ENCODE measurements at places on chromosomes 3 and 15.

DNA sequence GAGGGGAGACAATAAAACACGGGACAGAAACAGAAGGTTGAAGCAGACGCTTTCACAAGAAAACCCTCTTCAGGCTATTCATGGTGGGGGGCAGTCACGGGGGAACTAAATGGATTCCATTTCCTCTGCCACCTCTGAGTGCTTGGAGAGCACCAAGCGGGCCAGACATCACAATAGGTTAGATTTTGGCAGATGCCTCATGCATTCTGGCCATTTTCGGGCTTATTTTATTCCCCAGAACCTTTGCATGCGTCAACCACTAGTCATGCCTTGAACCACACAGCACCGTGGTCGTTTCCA is 82.2 kb downstream of the RORA start:
- DNase-seq, result no peak

GRCh38 chr3:196966526-196967401 is 1.9 kb downstream of the PIGZ start:
- no peak for DNase-seq

DNA sequence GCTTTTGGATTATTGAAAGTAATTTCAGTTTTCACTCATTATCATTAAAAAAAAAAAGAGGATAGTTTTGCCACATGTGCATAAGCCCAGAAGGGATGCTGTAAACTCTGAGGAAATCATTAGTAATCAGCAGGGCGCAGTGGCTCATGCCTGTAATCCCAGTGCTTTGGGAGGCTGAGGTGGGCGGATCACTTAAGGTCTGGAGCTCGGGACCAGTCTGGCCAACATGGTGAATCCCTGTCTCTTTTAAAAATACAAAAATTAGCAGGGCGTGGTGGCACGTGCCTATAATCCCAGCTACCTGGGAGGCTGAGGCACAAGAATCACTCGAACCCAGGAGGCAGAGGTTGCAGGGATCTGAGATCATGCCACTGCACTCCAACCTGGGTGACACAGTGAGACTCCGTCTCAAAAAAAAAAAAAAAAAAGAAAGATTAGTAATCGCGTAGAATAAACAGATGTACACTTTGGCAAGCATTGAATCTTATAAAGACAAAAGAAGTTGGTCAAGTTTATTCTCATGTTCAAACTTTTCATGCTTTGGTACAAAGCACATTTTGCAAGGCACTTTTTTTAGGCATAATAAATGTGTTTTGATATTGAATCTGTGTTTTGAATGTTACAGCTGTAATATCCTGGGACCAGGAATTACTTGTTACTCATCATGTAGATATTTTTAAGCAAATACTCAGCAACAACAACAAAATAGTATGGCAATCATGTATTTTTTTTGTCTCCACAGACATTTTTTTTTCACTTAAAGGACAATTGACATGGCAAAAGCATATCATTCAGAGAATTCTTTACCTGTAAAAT is 93.2 kb upstream of the AGTR1 start:
- DNase-seq, result no peak

- DNase-seq, result no peak
These were observed 209.1 kb downstream of the NR1D2 start for GRCh38 chr3:24154013-24154695.

DNA sequence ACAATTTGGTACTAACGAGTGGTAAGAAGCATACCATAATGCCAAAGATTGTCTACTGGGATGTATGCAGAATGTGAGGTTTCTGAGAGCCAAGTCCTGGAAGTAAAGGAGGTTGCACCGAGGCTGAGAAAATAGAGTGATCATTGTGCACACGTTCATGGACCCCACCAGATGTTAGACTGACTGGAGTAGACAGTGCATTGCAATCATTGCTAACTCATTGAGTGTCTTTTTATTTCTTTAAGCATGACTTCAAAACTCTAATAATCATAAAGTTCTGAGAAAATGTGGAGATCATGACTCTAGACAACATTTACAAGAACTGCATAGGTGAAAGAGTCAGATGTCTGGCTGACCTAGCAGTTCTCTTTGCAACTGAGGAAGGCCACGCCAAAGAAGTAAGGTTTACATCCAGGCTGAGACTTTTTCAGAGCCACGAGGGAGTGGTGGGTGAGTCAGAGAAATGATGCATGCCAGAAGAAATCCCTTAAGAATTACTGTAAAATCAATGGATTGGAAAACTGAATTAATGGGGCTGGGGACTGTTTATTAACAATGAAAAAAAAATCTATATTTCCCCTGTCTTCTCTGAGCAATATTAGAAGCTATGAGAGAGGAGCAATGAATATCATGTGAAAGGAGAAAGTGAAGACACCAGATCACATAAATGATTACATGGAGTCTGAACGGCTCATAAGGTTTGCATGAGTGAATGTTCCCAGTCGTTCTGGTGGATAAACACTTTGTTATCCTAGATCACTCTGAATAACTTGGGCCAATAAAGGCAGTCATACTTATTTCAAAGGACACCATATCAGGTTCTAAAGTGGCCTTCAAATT is 76.0 kb upstream of the SLC25A26 start:
- no peak for DNase-seq

DNA sequence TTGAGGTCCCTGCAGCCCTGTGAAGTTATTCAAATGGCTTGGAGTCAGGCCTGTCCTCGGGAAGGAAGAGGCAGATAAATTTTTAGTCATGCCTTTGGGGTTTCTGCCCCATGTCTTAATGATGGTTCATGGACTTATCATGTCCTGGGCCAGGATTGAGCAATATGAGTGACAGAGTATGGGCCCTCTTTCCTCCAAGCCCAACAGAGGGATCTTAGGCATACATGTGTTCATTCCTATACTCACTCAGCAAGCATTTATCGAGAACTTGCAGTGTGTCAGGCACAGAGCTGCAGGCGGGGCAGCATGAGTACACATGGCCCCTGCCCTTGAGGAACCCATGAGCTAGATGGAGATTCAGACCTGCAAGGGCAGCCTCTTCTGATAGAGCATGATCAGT is 6.2 kb downstream of the ESYT3 start:
- DNase-seq, result no peak

DNA sequence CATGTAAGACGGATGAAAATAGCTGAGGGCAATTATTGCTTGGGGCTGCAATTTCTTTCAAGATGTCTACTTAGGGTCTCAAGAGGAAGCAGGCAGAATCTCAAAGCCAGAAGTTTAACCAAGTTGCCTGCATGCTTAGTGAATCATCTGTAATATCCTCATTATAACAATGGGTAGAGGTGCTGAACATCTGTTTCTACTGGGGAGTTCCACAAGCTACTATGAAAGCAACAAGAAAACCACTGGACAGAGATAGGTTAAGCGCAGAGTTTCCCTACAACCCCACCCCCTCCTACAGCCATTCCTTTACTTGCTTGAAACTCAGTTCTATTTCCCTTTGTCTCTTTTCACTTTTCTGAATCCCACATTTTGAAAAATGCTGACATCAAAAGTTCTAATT is 759.4 kb upstream of the GBE1 start:
- DNase-seq, result no peak

DNA sequence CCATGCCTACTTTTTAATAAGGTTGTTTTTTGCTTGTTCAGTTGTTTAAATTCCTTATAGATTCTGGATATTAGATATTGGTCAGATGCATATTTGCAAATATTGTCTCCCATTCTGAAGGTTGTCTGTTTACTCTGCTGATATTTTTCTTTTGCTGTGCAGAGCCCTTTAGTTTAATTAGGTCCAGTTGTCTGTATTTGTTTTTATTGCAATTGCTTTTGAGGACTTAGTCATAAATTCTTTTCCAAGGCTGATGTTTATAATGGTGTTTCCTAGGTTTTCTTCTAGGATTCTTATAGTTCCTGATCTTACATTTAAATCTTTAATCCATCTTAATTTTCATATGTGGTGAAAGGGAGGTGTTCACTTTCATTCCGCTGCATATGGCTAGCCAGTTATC is 77.4 kb downstream of the PTPRG start:
- DNase-seq, result no peak

GRCh38 chr3:152574461-152575079 is 260.4 kb upstream of the P2RY1 start:
- DNase-seq, result no peak

- DNase-seq, result no peak
These were observed 603.3 kb upstream of the TBL1XR1 start for GRCh38 chr3:177800561-177800960.

DNA sequence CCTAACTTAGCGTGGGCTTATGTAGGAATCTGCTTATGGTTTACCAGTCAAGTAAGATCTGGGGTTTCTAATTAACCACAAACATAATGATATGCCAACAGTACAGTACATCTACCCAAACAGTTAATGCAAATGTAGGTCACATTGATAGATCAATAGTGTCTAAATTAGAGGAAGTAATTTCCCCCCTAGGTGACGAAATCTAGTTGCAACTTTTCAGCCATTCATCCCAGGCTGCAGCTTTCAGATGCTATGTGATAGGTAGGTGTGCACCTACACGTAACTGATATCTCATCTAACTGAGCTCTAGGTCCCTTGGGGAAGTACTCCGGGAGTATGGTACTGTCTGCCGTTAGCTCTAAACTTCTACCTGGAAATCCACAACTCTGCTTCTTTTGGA is 57.2 kb downstream of the CRTC3 start:
- DNase-seq, result no peak
